ENCODE measurements at places on chromosomes 3 and 15.

DNA sequence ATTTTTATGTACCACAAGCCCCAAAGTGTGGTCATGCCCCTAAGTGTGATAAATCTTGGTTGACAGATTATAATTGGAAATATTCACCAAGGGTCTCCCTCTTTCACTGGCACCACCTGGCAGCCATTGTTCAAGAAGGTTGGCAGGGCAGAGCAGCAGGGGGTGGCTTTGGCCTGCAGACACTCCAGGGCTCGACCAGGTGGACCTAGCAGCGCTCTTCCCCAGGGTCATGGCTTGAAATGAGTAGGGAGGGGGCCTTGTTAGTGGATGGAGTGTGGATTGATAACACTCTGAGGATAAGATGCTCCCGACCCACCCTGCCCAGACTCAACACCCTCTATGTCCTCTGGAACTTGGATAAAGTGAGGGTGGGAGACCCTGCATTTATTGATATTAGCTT, 58.2 kb upstream of the KLHL25 start:
- DNase-seq = no peak

- no peak for DNase-seq
These were observed 13.7 kb downstream of the MAP1A start for GRCh38 chr15:43531018-43531670.

DNA sequence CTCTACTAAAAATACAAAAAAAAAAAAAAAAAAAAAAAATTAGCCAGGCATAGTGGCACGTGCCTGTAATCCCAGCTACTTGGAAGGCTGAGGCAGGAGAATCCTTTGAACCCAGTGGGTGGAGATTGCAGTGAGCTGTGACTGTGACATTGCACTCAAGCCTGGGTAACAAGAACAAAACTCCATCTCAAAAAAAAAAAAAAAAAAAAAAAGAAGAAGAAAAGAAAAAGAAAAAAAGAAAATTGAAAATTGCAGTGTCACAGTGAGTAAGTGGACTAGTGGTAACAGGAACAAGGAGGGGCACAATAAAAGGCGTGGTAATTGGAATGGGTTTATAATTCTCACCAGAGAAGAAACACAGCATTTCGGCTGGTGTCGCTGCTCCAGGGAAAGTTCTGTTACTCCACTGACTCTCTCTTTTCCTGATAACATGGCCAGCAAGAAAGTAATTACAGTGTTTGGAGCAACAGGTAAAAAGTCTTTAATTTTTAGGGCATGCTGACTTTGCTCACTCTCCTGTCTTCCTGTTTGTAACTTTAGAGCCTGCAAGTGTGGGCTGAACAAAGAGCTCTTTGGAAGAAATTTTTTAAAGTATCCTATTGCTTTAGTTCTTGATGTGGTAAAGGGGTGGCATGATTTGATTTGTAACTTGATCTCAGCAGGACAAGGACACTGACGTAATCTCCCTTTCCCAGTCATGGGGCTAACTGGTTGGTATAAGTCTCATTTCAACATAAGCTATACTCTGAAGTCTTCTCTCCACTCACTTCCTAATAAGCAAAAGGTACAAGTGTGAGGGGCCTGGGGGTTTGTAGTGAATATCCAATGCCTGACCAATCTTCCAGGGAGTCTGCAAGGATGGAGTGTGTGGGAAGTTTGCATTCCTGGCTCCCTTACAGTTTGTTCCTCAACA, 22.1 kb upstream of the TRA2B start:
- peak; percentile 90 for DNase-seq

DNA sequence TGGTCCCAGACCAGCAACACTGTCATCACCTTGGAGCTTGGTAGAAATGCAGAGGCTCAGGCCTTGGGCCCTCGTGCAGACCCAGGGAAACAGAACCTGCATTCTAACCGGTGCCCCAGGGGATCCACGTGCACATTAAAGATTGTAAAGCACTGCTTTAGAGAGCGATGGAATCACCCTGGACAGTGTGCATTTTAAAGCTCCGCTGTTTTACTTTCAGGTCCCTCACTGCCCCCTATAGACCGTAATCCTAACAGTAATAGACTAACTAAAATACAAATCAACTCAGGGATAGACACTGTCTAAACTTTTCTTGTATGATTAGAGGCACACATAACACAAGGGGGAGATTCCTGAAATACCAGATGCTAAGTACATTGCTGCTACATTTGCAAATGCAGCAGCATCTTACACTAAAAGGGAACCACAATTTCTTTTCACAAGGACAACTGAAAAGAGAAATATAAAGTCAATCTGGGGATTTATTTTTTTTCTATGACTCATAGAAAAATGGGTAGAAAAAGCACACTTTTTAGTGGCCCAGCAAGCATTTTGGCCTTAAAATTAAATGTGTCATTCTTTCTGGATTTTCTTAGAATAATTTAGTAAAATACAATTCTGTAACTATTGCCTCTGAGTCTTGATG, 10.5 kb upstream of the SH3GL3 start:
- peak; percentile 9 for DNase-seq

DNA sequence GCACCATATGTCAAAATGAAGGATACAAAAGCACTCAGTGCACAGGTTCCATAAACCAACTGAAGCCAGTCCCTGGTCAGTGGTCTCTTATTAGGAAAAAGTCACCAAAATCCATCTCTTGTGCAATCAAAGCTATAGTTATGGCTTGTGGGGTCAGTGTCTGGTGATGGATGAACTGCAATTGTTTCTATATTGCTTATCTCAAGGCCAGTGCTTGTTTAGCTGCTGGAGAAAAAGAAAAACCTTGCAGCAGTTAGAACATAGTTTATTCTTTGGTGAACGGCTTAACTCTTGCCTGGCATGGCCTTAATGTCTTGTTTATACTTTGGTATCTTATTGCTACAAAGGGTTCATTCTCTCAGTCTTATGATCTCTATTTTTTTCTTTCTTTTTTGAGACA, 2.9 kb upstream of the UQCRC1 start:
- DNase-seq = no peak

DNA sequence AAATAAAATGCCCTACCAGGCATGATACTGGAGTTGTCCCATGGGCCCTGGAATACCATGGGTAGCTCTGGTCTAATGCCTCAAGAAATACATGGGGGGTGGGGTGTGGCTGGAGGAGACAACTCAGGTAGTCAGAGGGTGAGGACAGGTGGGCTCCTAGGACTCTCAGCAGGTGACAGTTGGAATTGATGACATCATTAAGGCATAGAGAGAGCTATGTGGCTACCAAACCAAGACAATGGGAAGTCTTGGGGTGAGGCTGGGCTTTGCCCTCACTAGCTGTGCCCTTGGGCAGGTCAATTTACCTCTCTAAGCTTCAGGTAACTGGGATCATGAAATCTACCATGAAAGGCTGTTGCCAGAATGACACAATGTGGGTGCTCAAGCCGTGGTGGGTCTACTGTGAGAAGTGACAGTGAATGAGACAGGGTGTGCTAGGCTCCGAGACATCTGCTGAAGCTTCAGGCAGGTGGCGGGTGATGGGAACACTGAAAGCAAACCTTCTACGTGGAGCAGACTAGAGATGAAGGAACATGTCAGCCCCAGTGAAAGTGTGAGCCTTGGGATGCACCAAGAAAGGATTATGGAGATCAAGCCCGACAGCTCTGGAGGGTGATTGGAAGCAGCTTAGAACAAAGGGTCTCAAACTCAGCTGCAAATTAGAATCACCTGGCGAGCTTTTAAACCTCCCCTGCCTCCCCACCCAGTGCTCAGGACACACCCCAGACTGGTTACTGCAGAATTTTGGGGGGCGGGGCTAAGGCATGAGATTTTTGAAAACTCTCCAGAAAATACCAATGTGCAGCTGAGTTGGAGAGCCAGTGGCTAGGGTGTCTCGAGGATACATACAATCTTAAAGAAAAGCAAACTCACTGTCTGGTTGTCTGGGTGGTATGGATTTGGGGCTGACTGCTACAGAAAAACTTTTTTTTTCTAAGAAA, 21.5 kb downstream of the SLC6A20 start:
- no peak for DNase-seq

GRCh38 chr3:138082085-138082991, 33.1 kb downstream of the DZIP1L start:
- DNase-seq = no peak

DNA sequence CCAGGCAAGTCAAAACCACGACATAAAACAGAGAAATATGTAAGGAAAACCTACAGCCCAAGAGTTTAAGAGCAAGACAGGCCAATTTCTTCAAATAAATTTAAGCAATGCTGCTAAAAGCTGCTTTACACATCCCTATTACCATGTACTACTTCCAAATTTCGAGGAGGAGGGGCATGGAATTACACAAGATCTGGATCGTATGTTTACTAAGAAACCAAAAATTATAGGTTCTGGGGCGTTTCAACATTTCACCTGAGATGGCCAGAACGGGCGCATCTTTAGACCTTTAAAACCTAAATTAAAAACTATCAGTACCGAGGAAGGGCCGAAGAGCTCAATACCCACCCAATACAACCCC, 664 bp upstream of the NR2C2 start:
- DNase-seq = no peak

DNA sequence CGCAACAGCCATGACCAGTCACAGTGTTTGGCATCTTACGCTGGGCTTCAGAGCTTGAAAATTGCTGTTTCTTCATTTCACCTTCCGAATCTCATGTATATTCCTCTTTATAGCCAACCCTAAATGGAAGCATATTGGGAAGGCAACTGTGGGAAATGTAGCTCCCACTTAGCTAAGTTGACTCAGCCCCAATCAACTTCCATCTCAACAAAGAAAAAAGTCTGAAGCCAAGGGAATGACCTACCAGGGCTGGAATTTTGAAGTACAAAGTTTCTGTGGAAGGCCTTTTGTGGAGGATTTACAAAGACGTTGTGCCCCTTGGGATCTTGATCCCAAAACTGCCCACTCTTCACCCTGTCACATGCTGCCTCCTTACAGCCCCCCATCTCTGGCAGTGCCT, 85.2 kb upstream of the OXTR start:
- DNase-seq = no peak

DNA sequence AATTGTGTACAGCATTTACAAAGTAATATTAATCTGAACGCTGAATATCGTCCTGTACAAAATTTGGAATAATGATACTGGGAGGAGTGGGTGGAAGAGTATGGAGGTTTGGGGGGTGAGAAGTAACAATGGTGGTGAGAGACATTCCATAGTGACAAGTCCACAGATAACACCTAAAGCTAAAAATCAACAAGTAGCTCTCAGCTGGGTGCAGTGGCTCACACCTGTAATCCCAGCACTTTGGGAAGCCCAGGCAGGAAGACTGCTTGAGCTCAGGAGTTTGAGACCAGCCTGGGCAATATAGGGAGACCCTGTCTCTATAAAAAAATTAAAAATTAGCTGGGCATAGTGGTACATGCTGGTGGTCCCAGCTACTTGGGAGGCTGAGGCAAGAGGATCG, 5.1 kb downstream of the MRPS25 start:
- DNase-seq = no peak

DNA sequence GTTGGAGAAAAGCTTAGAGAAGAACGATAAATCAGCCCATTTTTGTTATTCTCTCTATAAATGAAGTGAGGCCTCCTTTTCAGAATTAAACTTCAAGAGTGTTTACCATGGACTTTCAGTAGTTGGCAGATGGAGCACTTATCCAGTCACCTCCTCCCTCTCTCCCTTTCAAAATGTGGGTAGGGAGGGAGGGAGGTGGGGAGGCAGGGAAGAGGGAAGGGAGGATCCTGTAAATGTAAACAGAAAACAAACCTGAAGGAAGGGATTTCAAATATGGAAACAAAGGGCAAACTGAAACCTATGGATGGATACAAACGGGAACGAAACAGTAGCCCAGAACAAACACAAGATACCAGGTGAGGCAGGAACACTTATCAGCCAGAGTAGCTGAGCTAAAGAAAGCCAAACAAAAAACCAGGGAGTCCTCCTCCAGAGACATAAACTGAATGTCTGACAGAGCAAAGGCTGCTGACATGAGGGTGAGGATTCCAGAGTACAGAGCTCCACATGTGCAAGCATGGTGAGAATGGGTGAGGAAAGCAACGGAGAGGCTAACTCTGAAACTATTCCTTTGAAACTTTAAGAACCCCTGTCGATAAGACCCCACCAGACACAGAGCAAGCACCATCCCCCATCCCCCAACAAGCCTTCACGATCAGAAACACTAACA, 41.0 kb upstream of the GP5 start:
- no peak for DNase-seq

DNA sequence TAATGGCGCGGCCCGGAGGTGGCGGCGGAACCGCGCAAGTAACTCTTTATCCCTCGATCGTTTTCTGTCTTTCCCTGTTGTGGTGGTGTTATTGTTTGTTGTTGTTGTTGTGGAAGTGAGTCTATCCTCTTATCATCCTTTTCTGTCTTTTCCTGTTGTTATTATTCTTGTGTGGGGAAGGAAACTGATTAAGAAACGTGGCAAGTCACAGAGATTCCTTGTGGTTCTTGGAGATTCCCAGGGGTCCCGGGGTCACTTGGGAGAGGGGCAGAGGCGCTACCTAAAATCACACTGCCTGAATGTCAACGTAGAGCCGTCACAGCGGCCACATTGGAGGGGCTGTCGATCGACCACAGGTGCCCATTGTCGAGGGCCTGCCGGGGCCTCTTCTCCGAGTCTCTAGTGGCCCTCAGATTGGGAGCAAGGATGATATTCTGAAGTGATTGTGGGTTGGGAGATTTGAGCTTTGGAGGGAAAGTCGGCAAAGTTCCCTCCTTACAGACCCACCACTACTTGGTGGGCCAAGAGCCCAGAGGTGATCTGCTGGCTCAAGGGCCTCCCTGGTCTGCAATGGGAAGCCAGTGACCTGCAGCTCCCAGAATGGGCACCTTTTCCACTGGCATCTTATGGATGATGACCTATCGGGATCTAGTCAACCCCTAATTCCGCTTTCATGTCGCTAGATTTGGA, 790 bp downstream of the PARP14 start:
- no peak for DNase-seq

DNA sequence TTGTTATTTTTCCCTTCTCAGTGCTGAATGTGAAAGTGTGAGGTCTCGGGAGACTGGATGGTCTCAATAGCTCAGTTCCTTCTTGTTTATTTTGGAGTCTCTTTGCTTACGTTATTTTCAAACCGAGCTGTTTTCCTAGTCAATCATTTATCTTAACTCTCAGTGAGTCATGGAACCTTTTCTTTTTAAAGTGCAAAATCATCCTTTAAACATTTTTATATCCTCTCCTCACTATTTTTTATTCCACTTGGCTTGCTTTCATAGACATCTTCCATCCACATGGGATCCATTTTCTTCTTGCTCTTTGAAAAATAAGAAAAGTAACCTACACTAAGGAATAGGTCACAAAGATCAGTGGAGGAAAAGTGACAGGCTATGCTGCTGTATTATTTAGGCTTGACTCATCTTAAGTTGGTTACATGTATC, 497.8 kb downstream of the NAALADL2 start:
- DNase-seq = no peak

DNA sequence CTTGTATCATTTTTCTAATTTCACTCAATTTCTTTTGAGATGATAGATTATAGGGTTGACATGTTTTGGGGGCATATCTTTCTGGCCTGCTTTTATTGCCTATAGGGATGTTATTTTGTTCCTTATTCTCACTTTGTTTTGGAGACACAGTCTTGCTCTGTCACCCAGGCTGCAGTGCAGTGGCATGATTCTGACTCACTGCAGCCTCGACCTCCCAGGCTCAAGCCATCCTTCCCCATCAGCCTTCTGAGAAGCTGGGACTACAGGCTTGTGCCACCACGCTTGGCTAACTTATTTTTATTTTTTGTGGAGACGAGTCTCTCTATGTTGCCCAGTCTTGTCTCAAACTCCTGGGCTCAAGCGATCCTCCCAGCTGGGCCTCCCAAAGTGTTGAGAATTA, 72.8 kb upstream of the FAN1 start:
- peak; percentile 22 for DNase-seq

GRCh38 chr3:189629803-189630455, 1.3 kb upstream of the TP63 start:
- no peak for DNase-seq

GRCh38 chr3:159786489-159787177, 202.0 kb upstream of the IL12A start:
- DNase-seq = no peak

GRCh38 chr15:69606144-69606543, 153.5 kb downstream of the RPLP1 start:
- peak; percentile 15 for DNase-seq

All from inflammatory macrophage treated with lipopolysaccharide for 1 hour (primary cell).